ENCODE measurements at places on chromosomes 4 and X.
A peak's percentile ranks its signal among the peaks of the same experiment; 100 is the strongest.

DNA sequence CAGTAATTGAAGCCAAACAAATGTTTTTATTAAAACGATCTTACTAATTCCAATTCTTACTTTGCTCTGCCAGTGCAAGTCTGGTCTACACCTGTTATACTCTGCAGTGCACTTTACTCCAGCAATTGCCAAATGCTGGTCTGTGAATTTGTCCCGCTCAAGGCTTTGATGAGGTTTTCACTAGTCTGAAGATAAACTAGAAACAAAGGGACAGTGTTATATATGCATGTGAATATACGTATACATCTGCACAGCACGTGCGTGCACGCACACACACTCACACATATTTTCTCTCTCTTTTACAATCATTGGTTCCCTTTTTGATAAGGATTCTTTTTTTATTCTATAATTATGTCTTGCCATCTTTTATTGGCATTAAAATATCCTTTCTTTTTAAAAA is 88.5 kb upstream of the LCORL start:
- no peak for DNase-seq

GRCh38 chrX:18543738-18544137 is 118.3 kb downstream of the CDKL5 start:
- no peak for DNase-seq

- no peak for DNase-seq
Measured at GRCh38 chr4:111849746-111850284, 295.4 kb upstream of the FAM241A start.

GRCh38 chrX:118239178-118239870 is 106.6 kb upstream of the WDR44 start:
- no peak for DNase-seq

DNA sequence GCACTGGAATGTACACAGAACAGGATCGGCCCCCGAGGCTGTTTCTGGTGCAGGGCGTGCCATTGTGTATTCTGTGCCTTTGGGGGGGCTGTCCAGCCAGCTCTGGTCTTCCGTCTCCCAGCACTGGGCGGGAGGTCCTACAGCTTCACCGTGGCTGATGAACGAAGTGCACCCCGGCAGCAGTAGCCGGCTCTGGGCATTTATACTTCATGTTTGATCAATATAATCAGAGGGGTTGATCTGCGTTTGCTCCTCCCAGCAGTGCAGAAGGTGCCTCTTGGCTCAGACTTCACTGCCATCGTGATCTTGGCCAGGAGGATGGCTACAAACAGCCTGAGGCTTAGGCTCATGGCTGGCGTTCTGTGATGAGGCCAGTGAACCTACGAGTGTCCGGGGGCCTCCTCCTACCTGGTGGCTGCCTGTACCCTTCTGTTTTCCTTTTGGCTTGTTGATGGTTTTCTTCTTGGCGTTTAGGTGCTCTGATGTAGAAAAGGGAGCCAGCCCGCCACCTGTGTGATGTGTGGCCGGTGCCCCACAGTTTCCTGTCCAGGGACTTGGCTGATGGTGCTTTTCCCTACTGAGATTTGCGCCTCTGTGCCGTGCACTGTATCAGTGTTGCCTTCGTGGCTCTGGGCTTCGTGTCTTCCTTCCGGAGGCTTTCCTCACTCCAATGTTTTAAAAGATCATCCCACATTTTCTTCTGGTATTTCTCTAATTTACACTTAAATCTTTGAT is 31.2 kb upstream of the HGFAC start:
- DNase-seq: no peak

- no peak for DNase-seq
Measured at GRCh38 chr4:18636001-18636585, 614.5 kb upstream of the LCORL start.

GRCh38 chr4:42501624-42502401 is 104.5 kb downstream of the SHISA3 start:
- DNase-seq: no peak

- no peak for DNase-seq
Measured at GRCh38 chr4:100907465-100908454, 389.9 kb upstream of the EMCN start.

GRCh38 chr4:1746265-1746691 is 25.0 kb downstream of the TACC3 start:
- peak; percentile 58 for DNase-seq

DNA sequence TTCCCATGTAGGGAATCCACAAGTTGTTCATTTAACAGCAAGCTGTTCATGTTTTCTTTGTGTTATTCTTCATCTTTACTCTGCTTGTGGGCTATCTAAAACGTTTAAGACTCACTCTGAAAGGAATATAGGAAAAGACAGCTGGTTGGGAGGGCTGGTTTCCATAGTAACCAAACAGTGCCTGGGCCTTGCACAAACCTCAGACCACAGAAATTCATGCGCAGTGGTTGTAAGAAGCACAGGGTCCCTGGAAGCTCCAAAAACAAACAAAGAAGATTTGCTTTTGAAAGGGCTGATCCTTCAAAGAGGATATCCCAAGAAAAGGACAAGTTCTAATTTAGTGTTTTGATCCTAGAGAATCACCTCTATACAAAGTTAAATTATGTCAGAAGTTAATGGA is 7.8 kb downstream of the SERTM2 start:
- DNase-seq: no peak

DNA sequence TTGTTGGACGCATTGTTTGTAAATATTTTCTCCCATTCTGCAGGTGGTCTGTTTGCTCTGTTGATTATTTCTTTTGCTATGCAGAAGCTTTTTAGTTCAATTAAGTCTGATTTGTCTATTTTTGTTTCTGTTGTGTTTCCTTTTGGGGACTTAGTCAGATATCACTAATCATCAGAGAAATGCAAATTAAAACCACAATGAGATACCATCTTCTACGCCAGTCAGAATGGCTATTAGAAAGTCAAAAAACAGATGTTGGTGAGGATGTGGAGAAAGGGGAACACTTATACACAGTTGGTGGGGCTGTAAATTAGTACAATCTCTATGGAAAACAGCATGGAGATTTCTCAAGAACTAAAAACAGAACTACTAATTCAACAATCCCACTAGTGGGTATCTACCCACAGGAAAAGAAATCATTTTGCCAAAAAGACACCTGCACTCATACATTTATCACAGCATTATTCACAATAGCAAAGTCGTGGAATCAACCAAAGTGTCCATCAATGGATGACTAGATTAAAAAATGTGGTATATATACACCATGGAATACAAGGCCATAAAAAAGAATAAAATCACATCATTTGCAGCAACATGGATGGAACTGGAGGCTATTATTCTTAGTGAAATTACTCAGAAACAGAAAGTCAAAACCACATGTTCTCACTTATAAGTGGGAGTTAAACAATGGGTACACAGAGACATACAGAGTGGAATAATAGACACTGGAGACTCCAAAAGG is 8.1 kb downstream of the COQ2 start:
- DNase-seq: no peak

GRCh38 chr4:176709417-176709816 is 83.3 kb downstream of the VEGFC start:
- no peak for DNase-seq

DNA sequence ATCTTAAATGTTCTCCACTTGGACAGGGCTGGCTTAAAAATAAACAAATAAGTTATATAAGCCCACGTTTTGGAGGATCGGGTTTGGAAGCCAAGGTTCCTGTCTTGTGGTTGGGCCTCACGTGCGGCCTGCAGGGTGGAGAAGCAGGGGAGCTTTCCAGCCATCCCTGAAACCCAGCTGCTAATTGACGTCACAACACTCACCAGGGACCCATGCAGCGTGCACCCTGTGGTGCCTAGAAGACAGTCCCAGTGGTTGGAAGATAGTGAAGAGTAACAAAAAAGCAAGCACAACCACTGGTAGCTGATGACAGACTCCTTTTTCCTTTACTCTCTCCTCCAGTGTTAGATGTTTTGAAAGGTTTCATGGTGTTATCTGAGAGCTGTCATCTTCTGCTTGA is 142.0 kb upstream of the RBPJ start:
- DNase-seq: no peak

- no peak for DNase-seq
Measured at GRCh38 chrX:133415276-133416105, at the start of gene GPC4. Gene GPC4 (minus strand): TSS chrX:133415489. CDS start chrX:133414965, 524 bp downstream.

GRCh38 chrX:261167-261918 is 19.8 kb upstream of the PLCXD1 start:
- DNase-seq: no peak

GRCh38 chr4:77699731-77700210 is 94.2 kb downstream of the CXCL13 start:
- DNase-seq: no peak

DNA sequence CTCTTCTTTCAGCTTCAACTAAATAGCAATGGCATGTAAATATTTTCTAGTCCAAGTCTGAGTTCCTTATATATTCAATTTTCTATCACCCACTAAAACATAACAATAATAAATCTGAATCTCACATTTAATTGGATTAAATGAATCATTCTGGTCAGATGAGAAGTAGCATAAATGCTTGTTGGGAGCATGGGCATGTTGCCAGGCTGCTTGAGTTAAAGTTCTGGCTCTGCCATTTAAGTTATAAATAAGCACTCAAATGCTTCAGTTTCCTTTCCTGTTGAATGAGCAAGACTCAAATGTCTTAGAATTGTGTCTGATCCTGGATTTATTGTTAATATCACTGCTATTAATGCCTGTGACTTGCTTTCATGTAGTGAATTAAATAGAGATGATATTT is 496.3 kb downstream of the STPG2 start:
- no peak for DNase-seq

- DNase-seq: no peak
Measured at GRCh38 chr4:32826169-32826568, 2106.0 kb downstream of the PCDH7 start.

- peak; percentile 16 for DNase-seq
Measured at GRCh38 chrX:47030339-47030738, 47.9 kb upstream of the RGN start.

- no peak for DNase-seq
Measured at GRCh38 chr4:115272185-115272584, 158.8 kb upstream of the NDST4 start.
